ENCODE measurements at places on chromosomes 7 and 10. TPM values are rescaled to one million over a fixed set of nuclear protein-coding genes. Genes with fewer than 3 reads are reported as not detected.

The AEBP1 gene
- total RNA-seq, result 51.1 TPM

The PRR15 gene
- 0.31 TPM for total RNA-seq

The CALHM1 gene
- total RNA-seq, result 0.10 TPM

The WNT8B gene
- total RNA-seq, result not detected

The AMPH gene
- 10.7 TPM for total RNA-seq

The SCART1 gene
- 3.1 TPM for total RNA-seq

The IFIT2 gene
- 9.5 TPM for total RNA-seq

The KDM7A gene
- 17.4 TPM for total RNA-seq

The TRPV5 gene
- 0.21 TPM for total RNA-seq
